ENCODE measurements at places on chromosomes 2 and 18.
A peak's percentile ranks its signal among the peaks of the same experiment; 100 is the strongest.

DNA sequence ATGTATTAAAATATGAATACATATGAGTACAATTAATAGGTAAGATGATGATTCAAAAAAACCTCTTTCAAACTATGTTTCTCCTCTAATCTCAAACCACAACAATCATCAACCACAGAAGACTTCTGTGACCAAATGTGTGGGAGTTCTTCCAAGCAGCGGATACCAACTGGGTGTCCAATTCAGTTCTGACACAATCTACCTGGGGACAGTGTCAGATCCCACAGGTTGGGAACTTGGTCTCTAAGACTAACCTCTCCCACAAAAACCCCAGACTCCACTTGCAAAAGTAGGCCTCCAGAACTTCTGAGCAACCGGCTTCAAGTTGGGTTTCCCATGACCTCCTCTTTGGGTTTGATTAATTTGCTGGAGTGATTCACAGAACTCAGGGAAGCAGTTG lies 26.9 kb downstream of the FASTKD1 start:
- no peak for DNase-seq

GRCh38 chr2:123502931-123503330 lies 522.2 kb upstream of the CNTNAP5 start:
- no peak for DNase-seq

- DNase-seq = peak; percentile 50
Observed at GRCh38 chr18:23970161-23971096, 44.1 kb upstream of the TTC39C start.

DNA sequence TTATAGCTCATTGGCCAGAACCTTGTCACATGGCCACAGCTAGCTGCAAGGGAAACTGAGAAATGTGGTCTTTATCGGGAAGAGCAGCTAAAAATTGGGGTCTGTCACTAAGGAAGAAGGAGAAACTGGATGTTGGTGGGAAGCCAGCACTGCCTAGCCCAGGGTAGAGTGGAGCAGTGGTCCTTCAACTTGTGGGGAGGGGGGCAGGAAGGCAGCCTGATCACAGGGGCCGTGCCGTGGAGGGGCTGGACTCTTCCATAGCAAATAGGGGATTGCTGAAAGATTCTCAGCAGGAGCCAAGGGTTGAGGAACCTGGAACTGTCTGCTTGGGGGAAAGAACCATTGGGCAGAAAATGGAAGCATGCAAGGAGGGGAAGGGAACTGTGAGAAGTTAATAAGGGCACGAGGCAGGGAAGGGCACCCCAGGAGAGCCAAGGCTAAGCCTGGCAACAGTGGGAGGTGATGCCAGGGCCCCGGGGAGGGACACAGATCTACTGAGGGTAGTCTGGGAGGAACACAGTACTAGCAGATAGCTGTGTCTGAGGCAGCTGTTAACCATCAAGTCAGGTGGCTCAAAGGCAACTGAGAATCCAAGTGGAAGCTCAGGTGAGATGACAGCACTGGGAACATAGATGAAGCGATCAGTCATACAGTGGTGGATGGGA lies 5.9 kb upstream of the NEURL3 start:
- no peak for DNase-seq

- DNase-seq = no peak
Observed at GRCh38 chr2:219398721-219399363, 11.1 kb upstream of the DNPEP start.

- DNase-seq = no peak
Observed at GRCh38 chr2:190514676-190515075, 19.8 kb downstream of the NEMP2 start.

GRCh38 chr2:43265001-43265400 lies 38.6 kb upstream of the ZFP36L2 start:
- DNase-seq = no peak

DNA sequence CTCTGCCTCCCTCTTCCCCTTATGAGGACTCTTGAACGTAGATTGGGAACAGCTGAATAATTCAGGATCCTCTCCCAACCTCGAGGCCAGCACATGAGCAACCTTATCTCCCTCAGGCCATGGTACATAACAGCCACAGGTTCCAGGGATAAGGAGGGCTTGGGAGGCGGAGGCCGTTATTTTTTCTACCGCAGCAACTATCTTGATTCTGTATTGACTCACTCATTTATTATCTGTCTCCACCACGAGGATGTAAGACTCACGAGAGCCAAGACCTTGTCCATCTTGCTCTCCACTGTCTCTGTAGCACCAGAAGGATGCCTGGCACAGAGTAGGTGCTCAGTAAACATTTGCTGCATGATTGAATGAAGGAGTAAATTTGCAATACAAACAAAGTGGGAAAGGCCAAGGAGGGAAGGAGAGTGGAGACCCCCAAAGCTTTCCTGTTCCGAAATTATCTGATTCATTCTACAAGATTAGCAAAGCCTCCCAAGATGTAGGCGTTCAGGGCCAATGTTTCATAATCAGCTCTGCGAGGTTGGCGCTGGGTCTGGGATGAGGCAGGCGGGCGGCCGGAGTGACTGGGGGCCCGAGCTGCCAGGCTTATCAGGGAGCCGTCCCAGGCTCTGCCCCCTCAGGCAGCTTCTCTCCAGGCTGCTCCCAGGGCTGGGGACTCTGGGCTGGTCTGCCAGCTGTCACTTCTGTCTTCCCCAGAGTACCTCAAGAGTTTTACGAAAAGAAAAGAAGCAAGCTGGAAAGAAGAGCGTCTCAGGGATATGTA lies 31.6 kb downstream of the INPP5D start:
- no peak for DNase-seq

- DNase-seq = no peak
Observed at GRCh38 chr2:717661-718060, 40.5 kb upstream of the TMEM18 start.
